ENCODE measurements at places on chromosomes 12 and 14.

- no peak for DNase-seq
Measured at GRCh38 chr14:84225268-84225667, 1304.7 kb upstream of the FLRT2 start.

GRCh38 chr12:32489070-32489469 lies 89.7 kb downstream of the FGD4 start:
- DNase-seq: no peak

- DNase-seq: no peak
Measured at GRCh38 chr12:123948796-123949769, 23.5 kb downstream of the CCDC92 start.

GRCh38 chr12:39626033-39626814 lies 6.6 kb upstream of the ABCD2 start:
- no peak for DNase-seq

DNA sequence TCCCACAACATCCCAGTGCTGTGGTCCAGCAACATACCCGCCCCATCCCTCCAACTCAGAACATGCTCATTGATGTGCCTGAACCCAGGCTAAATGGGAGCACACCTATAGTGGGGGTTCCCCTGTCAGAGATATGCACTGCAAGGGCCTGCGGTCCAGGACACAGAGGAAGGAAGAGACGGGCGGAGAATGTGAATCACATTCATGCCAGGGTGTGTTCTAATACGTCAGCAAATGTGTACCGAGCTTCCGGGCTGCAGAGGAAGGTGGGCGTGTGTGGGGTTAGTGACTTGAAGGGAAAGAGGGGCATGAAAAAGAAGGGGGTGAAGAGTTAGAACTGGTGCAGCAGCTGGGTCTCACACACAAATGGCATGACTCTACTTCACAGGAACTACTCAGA lies 83.7 kb downstream of the DPF3 start:
- DNase-seq: no peak

DNA sequence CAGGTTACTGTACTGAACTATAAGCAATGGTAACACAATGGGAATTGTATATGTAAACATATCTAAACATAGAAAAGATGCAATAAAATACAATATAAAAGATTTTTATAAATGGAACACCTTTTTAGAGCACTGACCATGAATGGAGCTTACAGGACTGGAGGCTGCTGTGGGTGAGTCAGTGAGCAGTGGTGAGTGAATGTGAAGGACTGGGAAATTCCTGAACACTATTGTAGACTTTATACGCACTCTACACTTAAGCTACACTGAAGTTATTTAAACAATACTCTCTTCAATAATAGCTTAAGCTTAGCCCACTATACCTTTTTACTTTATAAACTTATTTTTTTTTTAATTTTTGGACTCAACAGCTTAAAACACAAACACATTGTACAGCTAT lies 313.5 kb downstream of the KCNC2 start:
- no peak for DNase-seq

DNA sequence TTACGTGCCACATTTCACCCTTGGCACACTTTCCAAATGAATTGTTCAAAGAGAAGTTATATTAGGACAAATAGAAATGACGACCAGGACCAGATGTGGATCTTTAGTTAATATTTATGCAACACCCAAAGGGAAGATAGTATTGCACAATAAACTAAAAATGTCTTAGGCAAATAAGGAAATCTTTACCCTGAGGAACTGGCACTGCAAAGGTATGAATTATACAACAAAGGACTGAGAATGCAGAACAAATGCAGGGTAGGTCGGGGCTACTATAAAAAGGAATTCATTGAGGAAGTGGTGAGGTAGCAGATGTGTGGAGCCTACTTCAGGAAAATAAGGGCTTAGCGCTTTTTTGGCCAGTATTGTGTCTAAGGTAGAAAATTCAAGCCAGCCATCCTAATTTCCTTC lies 3.9 kb upstream of the TMTC2 start:
- no peak for DNase-seq

DNA sequence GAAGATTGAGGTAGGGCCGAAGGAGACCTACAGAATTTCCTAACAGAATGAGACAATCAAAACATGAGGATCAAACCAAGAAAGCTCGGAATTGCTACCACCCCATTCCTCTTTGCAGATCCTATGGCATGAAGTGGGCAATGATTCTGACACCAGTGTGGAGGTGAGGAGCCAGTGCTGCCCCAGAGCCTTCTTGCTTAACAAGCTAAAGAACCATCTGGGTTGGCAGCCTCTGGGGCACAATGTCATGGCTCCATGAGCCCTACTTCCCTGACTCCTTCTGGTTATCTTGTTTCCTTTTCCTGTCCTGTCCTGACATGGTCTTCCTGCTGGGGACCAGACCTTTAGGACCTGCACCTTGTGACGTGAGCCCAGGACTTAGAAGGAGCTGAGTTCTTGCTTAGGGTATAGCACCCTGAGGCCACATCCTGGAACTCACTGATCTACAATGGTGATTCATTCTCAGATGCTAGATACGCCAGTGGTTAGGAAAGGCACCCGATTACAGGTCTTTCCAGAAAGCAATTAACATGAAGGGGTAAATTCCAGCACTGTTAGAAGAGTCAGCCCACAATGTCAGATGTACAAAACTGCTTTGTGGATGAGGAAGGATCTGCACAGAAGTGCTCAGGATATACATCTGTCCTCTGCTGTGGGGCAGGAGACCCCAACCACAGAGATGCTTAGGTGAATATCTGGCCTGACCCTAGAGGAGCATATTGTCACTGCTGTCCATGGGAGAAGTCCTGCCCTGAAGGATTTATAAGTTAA lies 324.2 kb downstream of the ZFP36L1 start:
- peak; percentile 90 for DNase-seq

DNA sequence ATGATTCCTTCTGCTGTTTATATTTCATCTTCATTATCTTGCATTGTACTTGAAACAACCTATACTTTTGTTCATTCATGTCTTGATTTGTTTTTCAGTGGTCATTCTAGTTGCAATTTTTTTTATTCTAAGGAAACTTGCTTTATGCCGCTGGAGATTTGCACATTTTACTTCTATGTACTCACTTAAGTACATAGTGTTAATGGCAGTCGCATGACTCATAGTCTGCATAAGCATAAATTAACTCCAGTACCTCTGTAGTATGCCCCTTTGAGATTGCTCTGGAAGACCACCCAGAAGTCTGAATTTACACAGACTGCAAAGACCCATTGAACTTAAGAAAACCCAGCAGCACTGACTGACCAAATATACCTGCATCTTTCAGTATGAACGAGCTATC lies 77.0 kb downstream of the MSRB3 start:
- DNase-seq: no peak

DNA sequence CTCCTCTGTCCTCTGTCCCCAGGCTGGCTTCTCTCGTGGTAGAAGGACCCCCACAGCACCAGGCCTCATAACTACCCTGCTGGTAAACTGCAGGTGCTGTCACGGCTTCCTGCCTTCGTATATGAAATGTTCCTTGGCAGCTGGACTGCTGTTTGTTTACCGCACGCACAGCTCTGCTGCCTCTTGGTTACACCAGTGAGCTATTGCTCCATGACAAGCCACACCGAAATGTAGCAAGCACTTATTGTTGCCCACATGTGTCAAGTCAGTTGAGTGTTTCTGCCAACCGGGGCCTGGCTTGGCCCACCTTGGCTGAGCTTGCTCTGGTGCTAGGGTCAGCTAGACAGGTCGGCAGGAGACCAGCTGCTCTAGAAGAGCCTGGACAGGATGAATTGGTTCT lies 21.7 kb upstream of the TCL1B start:
- DNase-seq: no peak

DNA sequence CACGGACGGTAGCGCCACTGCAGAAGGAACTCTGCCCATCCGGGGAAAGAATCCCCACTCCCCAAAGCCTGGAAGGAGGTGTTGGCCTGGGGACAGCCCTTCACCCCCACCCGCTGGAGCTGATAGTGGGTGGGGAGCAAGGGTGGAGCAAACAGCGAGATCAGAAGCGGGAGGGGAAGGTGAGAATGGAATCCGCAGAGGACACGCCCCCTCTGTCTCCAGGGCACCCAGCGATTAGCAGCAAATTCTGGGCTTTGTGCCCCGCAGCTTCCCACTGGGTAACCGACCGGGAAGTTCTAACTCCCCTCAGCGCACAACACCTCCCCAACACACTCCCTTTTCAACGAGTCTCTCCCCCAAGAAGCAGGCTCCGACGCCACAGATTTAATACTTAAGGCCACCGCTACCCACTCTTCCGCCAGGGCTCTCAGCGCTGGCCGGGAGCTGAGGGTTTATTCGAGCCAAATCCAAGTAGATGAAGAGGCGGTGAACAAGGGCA lies 1.4 kb downstream of the SLC25A29 start:
- no peak for DNase-seq

DNA sequence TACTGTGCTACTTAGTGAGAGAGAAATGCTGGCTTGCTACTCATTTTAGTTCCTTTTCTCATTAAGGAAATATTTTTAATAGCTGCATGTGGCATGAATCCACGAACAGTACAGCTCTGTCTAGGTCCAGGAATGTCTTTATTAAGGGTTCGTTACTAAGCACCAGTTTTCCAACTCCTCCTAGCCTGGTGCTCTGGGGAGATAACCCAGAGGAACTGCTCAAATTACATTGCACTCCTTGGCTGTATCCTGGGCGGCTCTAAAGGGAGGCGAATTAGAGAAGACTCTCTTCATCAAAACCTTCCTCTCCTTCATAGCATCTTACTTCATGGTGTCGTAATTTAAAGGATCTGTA lies 101.3 kb downstream of the PPM1A start:
- DNase-seq: no peak

DNA sequence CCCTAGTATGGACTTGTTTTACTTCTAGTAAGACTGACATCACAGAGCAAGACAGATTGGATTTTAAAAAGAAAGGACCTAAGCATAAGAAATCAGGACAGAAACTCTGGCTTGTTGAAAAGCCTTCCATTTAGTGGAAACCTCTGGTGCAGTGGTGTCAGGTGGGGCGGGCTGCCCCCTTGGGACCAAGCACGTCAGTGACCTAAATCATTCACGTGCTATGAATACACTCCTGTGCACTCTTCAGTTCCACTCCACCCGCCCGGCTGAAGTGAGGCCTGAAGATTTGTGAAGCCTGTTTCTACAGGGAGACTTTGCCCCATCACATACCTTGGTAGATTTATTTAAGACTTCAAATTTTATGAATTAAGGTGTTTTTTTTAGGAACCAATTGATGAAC lies 58.2 kb upstream of the STRN3 start:
- DNase-seq: no peak

GRCh38 chr12:1696800-1697199 lies 5.9 kb downstream of the ADIPOR2 start:
- no peak for DNase-seq

DNA sequence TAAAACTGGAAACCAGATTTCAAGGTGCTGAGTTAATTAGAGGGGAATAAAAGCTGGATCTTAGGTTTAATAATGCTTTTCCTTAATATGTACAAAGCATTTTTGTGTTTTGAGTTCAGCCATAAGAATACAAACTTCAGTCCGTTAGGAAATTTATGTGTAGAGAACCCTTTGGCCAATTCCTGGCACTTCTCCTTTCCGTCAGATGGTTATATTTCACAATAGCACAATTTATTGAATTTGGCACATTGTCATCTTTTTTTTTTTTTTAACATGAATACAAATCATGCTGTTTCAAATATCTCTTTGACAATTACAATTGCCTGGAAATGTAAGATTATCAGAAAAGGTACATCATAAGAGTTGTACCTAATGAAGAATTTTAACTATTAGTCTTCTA lies 56.2 kb upstream of the DDHD1 start:
- DNase-seq: no peak

DNA sequence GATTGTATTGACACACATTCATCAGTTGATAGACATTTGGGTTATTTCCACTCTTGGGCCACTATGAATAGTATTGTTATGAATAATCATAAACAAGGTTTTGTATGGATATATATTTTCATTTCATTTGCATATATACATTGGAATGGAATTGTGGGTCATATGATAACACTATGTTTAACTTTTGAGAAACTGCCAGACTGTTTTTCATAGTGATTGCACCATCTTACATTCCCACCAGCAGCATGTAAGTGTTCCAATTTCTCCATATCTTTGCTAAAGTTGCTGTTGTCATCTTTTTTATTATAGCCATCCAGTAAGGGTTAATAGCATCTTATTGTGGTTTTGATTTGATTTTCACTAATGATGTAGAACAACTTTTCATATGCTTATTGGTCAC lies 198.5 kb upstream of the PPFIA2 start:
- DNase-seq: no peak

GRCh38 chr12:96501133-96501761 lies 11.9 kb downstream of the CFAP54 start:
- peak; percentile 28 for DNase-seq

GRCh38 chr12:88354691-88355090 lies 212.6 kb downstream of the TMTC3 start:
- DNase-seq: peak; percentile 69

Measured in trophoblast cell (in vitro differentiated cells and primary cell).